ENCODE measurements at places on chromosomes 13 and 19. TPM values are rescaled to one million over a fixed set of nuclear protein-coding genes. Genes with fewer than 3 reads are reported as not detected.

DNA sequence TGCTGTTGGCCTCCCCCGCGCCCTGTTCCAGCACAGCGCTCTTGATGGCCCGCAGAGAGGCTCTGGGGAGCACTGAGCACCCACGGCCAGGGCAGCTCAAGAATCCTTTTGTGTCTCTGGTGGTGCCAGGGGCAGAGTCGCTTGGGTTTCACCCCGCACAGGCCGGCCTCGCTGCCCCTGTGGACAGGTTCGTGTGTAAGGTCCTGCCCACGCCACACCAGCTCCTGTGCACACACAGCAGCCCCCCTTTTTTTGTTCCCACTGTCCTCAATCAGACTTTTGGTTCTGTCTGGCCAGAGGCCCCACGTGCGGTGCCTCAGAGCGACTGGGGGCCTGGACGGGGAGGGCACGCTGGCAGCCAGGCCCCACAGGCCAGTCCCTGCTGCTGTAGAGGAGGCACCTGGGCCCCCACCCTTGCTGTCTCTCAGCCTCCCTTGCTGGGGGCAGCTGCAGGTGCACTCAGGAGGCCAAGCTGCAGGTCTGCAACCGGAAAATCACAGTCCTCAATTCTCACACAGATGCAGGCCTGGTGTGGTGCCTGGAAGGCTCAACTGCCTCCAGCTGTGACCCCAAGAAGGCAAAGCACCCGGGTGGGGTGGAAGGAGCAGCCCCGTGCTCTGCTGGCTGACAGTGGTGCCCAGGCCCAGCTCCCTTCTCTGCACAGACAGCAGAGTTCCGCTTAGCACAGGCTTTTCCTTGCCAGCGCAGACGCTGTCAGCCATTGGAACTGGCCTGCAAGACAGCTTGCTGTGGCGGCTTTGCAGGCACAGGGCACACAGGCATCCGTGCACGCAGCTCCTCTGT, 12.6 kb upstream of the F7 start:
- H3K36me3 ChIP-seq: no peaks in the 10 kb centered on the region
- H3K27me3 ChIP-seq: no peaks in the 10 kb centered on the region
- DNase-seq: no peak
- H3K27ac ChIP-seq: no peak overlapping the region

- peak overlapping the region; percentile 82 for H3K27ac ChIP-seq
- H3K27me3 ChIP-seq: no peaks in the 10 kb centered on the region
- H3K4me3 ChIP-seq: peak overlapping the region; percentile 58
- H3K4me1 ChIP-seq: peaks cover 20% of the 10 kb centered on the region
Measured at GRCh38 chr19:49488863-49489537, 1.6 kb downstream of the RPL13A start.

DNA sequence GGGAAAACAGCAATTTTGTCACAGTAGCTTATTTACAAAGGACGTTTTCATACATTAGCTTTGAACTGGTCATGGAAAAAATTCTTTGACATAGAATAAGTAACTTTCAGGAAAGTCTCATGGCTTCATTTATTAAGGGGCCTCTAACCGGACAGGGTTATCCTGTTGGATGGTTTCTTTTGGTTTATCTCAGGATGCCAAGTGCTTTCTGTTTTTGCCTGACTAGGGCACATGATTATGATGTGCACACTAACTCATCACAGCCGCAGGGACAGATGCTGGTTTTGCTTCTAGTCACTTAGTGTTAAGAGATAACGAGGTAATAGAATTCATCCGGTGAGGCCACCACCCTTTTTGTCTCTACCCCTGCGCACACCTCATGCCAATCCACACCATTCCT, 53.0 kb downstream of the TGDS start:
- no peaks in the 10 kb centered on the region for H3K4me1 ChIP-seq
- H3K27ac ChIP-seq: no peak overlapping the region
- peaks cover 14% of the 10 kb centered on the region for H3K27me3 ChIP-seq

- peak; percentile 24 for DNase-seq
- no peaks in the 10 kb centered on the region for H3K36me3 ChIP-seq
- no peaks in the 10 kb centered on the region for H3K4me1 ChIP-seq
- no peaks in the 10 kb centered on the region for H3K27me3 ChIP-seq
- H3K27ac ChIP-seq: no peak overlapping the region
Measured at GRCh38 chr13:34833562-34834182, 108.4 kb upstream of the NBEA start.

DNA sequence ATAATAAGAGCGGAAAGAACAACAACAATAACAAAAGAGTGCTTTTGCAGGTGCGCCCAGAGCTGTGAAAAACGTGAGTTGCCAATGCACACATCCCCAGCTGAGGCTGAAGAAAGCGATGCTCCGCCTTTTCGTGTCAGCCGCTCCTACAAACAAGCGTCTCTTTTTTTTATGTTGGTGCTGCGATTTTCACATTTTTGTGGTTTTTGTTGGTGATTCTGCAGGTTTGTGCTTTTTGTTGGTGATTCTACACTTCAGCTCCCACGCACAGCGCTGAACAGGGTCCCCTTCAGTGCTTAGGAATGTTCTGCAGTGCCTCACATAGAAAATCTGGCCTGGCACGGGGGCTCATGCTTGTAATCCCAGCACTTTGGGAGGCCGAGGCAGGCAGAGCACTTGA, 7.3 kb upstream of the SBK3 start:
- H3K4me3 ChIP-seq: no peak overlapping the region
- H3K27ac ChIP-seq: peak overlapping the region; percentile 43
- H3K36me3 ChIP-seq: no peaks in the 10 kb centered on the region
- no peaks in the 10 kb centered on the region for H3K27me3 ChIP-seq

GRCh38 chr13:105788530-105788929, 746.9 kb downstream of the EFNB2 start:
- DNase-seq: no peak
- H3K27ac ChIP-seq: no peak overlapping the region
- no peak overlapping the region for H3K4me3 ChIP-seq
- no peaks in the 10 kb centered on the region for H3K36me3 ChIP-seq
- no peaks in the 10 kb centered on the region for H3K4me1 ChIP-seq
- H3K27me3 ChIP-seq: no peaks in the 10 kb centered on the region

- H3K4me3 ChIP-seq: no peak overlapping the region
- H3K27me3 ChIP-seq: no peaks in the 10 kb centered on the region
- no peaks in the 10 kb centered on the region for H3K4me1 ChIP-seq
- H3K27ac ChIP-seq: no peak overlapping the region
- H3K36me3 ChIP-seq: no peaks in the 10 kb centered on the region
- DNase-seq: no peak
Measured at GRCh38 chr13:67062160-67062559, 168.0 kb downstream of the PCDH9 start.

DNA sequence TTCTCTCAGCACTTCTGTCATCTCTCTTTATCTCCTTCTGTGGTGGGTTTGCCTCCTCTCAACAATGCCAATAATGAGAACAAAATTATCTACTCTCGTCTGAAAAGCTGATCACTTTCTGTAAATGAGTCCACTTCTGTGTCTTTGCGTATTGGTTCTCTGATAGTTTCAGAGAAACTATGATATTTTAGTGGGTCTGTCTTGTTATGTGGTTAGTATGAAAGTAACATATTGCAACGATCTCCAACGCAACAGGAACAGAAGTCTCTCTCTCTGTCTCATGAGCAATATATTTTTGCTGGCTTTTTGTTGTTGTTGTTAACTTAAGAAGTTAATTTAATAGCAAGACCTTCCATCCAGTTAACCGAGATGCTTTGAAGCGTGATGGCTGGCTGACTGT, 47.8 kb upstream of the SLITRK6 start:
- H3K4me1 ChIP-seq: no peaks in the 10 kb centered on the region
- DNase-seq: no peak
- H3K4me3 ChIP-seq: no peak overlapping the region
- no peaks in the 10 kb centered on the region for H3K36me3 ChIP-seq
- H3K27ac ChIP-seq: no peak overlapping the region
- H3K27me3 ChIP-seq: no peaks in the 10 kb centered on the region

DNA sequence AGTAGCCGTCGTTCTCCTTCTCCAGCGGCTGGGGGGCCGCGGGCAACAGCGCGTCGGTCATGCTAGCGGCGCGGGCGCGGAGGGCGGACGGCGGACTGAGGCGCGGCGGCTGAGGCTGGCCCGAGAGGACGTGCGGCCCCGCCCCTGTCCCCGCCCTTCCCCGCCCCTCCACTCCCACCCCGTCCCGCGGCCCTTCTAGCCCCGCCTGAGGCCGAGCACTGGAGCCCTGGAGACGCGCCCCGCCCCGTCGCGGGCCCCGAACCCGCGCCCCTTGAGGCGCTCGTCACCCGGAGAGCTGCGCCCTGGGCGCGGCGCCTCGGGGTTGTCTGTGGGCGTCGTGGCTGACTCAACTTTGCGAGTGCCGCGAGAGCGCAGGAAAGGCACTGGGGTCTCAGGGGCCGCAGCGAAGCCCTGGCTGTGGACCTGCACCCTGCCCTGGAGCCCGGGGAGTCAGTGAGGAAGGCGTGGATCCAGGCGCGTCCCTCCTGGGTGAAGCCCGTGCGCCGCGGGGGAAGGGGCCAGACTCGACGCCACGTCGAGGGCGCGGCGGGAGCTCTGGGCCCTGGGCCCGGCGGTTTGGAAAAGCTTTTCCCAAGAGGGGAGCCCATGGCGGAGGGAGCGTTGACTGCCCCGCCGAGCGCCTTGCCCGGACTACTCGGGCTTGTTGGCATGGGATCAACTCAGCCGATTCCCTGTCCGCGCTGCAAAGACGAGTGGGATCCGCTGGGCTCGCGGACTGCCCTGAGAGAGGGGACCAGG, at the start of gene RHPN2:
Gene RHPN2 (minus strand): TSS at position 97 of the 759 bp plus-strand sequence. CDS start 36 bp downstream, at position 61.
- peak within 1 kb of the TSS; percentile 79 for H3K4me3 ChIP-seq
- H3K27ac ChIP-seq: peak within 1 kb of the TSS; percentile 91
- H3K27me3 ChIP-seq: no peaks in the 10 kb centered on the region
- DNase-seq: peak; percentile 93
- no peaks in the 10 kb centered on the region for H3K36me3 ChIP-seq
- no peaks in the 10 kb centered on the region for H3K4me1 ChIP-seq

DNA sequence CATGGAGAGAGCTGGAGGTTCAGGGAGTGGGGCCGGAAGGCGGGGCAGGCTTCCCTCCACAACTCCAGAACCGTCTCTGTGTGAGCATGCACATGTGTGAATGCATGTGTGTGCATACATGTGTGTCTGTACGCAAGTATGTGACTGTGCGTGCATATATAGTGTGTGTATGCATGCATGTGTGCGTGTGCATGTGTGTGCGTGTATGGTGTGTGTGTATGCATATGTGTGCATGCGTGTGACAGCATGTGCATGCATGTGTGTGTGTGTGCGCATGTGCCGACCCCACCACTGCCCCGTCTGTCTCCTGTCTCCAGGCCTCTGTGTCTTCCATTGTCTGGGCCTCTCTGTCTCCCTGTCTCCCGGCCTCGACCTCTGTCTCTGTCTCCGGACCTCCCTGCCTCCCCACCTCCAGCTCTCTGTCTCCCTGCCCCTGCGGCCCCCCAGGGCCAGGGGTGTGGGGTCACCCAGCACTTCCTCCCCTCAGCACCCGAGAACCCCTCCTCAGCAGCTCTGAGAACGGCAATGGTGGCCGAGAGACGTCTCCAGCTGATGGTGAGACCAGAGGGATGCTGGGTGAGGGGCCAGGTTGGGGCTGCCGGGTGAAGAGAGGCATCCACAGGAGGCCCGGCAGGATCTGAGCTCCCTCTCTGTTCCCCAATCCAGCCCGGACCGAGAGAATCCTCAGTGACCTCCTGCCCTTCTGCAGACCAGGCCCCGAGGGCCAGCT, 22.5 kb downstream of the ARHGEF1 start:
- H3K4me1 ChIP-seq: peaks cover 15% of the 10 kb centered on the region
- no peak overlapping the region for H3K27ac ChIP-seq
- peaks cover under 1% of the 10 kb centered on the region for H3K27me3 ChIP-seq
- no peak for DNase-seq

DNA sequence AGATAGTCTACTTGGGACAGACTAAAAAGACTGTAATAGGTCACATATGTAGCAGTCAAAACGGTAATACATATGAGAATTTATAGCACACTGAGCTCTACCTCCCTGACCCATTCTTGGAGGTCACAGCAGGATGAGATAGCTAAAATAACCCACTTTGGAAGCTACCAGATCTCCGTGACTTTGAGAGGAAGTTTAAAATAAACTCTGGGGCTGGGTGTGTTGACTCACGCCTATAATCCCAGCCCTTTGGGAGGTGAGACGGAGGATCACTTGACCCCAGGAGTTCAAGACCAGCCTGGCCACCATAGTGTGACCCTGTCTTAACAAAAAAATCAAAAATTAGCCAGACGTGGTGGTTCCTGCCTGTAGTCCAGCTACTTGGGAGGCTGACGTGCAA, 45.3 kb downstream of the DHRS12 start:
- DNase-seq: no peak
- H3K4me3 ChIP-seq: no peak overlapping the region
- H3K4me1 ChIP-seq: peaks cover under 1% of the 10 kb centered on the region
- H3K27me3 ChIP-seq: no peaks in the 10 kb centered on the region
- H3K36me3 ChIP-seq: peaks cover 3% of the 10 kb centered on the region

- no peaks in the 10 kb centered on the region for H3K27me3 ChIP-seq
- no peak overlapping the region for H3K4me3 ChIP-seq
- H3K36me3 ChIP-seq: no peaks in the 10 kb centered on the region
- H3K4me1 ChIP-seq: no peaks in the 10 kb centered on the region
Measured at GRCh38 chr19:23799321-23799720, 40.6 kb upstream of the ZNF681 start.

- peaks cover 12% of the 10 kb centered on the region for H3K4me1 ChIP-seq
- H3K36me3 ChIP-seq: no peaks in the 10 kb centered on the region
- no peak for DNase-seq
- no peak overlapping the region for H3K27ac ChIP-seq
- H3K27me3 ChIP-seq: no peaks in the 10 kb centered on the region
- no peak overlapping the region for H3K4me3 ChIP-seq
Measured at GRCh38 chr19:55251341-55252081, 7.3 kb downstream of the PPP6R1 start.

DNA sequence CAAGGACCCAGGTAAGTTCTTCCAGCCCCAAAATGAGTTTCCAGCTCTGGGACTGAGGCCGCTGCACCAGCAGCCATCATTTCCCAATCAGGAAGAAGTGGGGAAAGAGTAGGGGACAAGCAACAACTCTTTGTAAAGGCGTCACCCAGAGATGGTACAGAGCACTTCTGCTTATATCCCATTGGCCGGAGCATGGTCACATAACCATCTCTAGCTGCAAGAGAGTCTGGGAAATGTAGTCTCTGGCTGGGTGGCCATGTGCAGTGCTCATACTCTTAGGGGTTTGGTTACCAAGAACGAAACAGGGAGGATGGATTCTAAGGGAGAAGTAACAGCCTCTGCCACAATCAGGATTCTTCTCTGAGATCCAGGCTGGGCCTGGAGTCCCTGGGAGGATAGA, 26.3 kb downstream of the CKM start:
- no peaks in the 10 kb centered on the region for H3K4me1 ChIP-seq
- H3K4me3 ChIP-seq: no peak overlapping the region
- H3K27me3 ChIP-seq: no peaks in the 10 kb centered on the region
- DNase-seq: no peak
- no peak overlapping the region for H3K27ac ChIP-seq
- H3K36me3 ChIP-seq: peaks cover 4% of the 10 kb centered on the region

- no peak for DNase-seq
- no peaks in the 10 kb centered on the region for H3K36me3 ChIP-seq
- H3K27me3 ChIP-seq: no peaks in the 10 kb centered on the region
Measured at GRCh38 chr19:51749979-51750378, 1.7 kb downstream of the FPR1 start.

The DENND1C gene
- total RNA-seq: 0.48 TPM

The ZSCAN4 gene
- total RNA-seq: 0.12 TPM

The ERCC5 gene
- 58.7 TPM for total RNA-seq

The ZNF415 gene
- total RNA-seq: 24.1 TPM

The CGB5 gene
- 1.9 TPM for total RNA-seq
